ENCODE measurements at places on chromosomes 2 and 18. TPM values are rescaled to one million over a fixed set of nuclear protein-coding genes. Genes with fewer than 3 reads are reported as not detected.

The COBLL1 gene
- total RNA-seq, result 37.1 TPM

The EFR3B gene
- 0.09 TPM for total RNA-seq

The APCDD1 gene
- total RNA-seq, result 0.37 TPM

The IL1A gene
- 170 TPM for total RNA-seq

The STAMBP gene
- 66.3 TPM for total RNA-seq

The SERPINB12 gene
- total RNA-seq, result not detected

The ARHGAP15 gene
- not detected for total RNA-seq

The IAH1 gene
- total RNA-seq, result 82.3 TPM

The EVX2 gene
- total RNA-seq, result not detected

The DPP4 gene
- total RNA-seq, result not detected

The ST6GAL2 gene
- total RNA-seq, result 0.34 TPM

The RNU2-63P gene
- total RNA-seq, result 9.1 TPM

The REG1B gene
- not detected for total RNA-seq

The CCDC148 gene
- 0.51 TPM for total RNA-seq

The IL36RN gene
- total RNA-seq, result not detected

The DYSF gene
- total RNA-seq, result 2.0 TPM

The MAIP1 gene
- 17.7 TPM for total RNA-seq

Data from MCF 10A (cell line).